ENCODE measurements at places on chromosomes 5 and 9.

DNA sequence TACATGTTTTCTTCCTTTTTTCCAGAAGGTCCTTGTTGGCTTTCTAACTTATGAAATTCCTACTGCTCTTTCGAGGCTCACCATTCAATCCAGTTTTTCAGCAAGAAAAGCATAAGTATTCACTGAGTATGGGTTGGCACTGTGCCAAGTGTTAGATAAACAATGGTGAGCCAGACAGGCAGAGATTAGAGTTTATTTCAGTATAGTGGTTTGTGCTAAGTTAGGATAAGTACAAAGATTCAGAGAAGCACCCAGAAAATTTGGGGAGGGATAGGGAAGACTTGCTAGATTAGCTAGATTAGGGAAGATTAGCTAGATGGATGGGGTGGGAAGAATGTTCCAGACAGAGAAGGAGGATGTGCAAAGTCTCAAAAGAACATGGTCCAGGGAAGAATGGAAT is 122.9 kb downstream of the OXCT1 start:
- no peaks in the 10 kb centered on the region for H3K27me3 ChIP-seq
- no peaks in the 10 kb centered on the region for H3K36me3 ChIP-seq
- DNase-seq = no peak
- H3K27ac ChIP-seq = no peak overlapping the region
- H3K4me3 ChIP-seq = no peak overlapping the region
- H3K4me1 ChIP-seq = no peaks in the 10 kb centered on the region

- H3K4me1 ChIP-seq = peaks cover 7% of the 10 kb centered on the region
- DNase-seq = no peak
- no peak overlapping the region for H3K4me3 ChIP-seq
- H3K36me3 ChIP-seq = peaks cover 2% of the 10 kb centered on the region
- no peak overlapping the region for H3K27ac ChIP-seq
Observed at GRCh38 chr9:81595887-81596543, 93.3 kb downstream of the TLE1 start.

GRCh38 chr5:173940269-173940668 is 48.7 kb upstream of the C5orf47 start:
- no peaks in the 10 kb centered on the region for H3K4me1 ChIP-seq
- H3K36me3 ChIP-seq = peaks cover 5% of the 10 kb centered on the region
- no peak overlapping the region for H3K4me3 ChIP-seq
- H3K27me3 ChIP-seq = no peaks in the 10 kb centered on the region
- no peak for DNase-seq
- no peak overlapping the region for H3K27ac ChIP-seq

DNA sequence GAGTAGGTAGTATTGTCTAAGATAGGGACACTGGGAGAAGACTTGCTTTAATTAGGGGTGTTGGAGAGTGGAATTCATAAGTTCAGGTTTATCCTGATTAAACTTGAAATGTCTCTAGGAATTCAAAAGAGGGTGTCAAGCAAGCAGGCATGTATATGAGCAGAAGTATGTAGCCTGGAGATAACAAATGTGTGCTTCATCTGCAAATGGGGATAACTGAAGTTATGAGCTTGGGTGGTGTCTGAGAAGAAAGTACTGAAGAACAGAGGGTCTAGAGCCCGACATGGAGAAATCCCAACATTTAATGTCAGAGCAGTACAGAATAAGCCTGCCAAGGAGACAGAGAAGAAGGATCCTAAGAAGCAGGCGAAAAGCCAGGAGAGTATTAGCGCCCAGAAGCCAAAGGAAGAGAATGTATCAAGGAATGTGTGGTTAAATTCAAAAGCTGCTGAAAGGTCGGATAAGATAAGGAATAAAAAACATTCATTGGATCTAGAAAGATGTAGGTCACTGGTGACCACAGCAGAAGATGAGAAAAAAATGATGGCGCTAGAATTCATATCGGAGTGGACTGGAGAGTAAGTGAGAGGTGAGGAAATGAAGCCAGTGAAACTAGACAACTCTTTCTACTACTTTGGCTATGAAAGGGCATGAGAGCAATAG is 401.5 kb upstream of the PIK3R1 start:
- H3K36me3 ChIP-seq = no peaks in the 10 kb centered on the region
- no peak overlapping the region for H3K27ac ChIP-seq
- H3K4me3 ChIP-seq = no peak overlapping the region
- H3K27me3 ChIP-seq = no peaks in the 10 kb centered on the region
- no peak for DNase-seq
- peaks cover 10% of the 10 kb centered on the region for H3K4me1 ChIP-seq

GRCh38 chr5:10701567-10702039 is 59.4 kb downstream of the DAP start:
- H3K4me1 ChIP-seq = no peaks in the 10 kb centered on the region
- DNase-seq = no peak
- no peaks in the 10 kb centered on the region for H3K36me3 ChIP-seq
- no peak overlapping the region for H3K4me3 ChIP-seq
- peak overlapping the region; percentile 11 for H3K27ac ChIP-seq
- no peaks in the 10 kb centered on the region for H3K27me3 ChIP-seq

All from aorta (tissue), 5 donors.